ENCODE measurements at places on chromosomes 6 and 20.

GRCh38 chr6:126033696-126034095 is 47.4 kb downstream of the TRMT11 start:
- DNase-seq = no peak

- DNase-seq = peak; percentile 23
These were observed 148.1 kb downstream of the CEBPB start for GRCh38 chr20:50338479-50339391.

GRCh38 chr6:169320013-169320412 is 66.4 kb upstream of the THBS2 start:
- no peak for DNase-seq

- no peak for DNase-seq
These were observed 198.2 kb upstream of the SSTR4 start for GRCh38 chr20:22836877-22837276.

- DNase-seq = no peak
These were observed 218.3 kb upstream of the PRDM1 start for GRCh38 chr6:105867821-105868220.

DNA sequence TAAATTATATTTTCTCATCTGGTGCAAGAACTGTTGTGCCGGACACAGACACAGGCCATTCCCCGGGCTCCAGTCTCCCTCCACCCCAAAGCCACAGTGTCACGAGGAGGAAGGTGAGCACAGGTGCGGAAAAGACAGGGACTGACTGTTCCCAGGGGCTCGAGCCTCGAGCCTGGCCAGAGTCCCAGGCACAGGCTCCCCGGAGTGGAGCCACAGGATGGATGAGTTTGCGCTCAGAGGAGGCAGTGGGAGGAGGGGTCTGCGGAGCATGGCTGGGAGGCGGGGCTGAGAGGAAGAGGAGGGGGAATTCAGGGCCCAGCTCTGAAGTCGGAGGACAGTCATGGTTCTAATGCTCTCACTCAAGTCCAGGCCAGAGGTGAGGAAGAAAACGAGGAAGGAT is 284.8 kb downstream of the SMOC2 start:
- DNase-seq = no peak

- no peak for DNase-seq
These were observed 455.1 kb upstream of the HSF2 start for GRCh38 chr6:121944354-121944753.

- no peak for DNase-seq
These were observed 7.8 kb downstream of the PTGIS start for GRCh38 chr20:49560186-49560585.

- DNase-seq = no peak
These were observed 134.4 kb upstream of the TMEM170B start for GRCh38 chr6:11403035-11403601.

DNA sequence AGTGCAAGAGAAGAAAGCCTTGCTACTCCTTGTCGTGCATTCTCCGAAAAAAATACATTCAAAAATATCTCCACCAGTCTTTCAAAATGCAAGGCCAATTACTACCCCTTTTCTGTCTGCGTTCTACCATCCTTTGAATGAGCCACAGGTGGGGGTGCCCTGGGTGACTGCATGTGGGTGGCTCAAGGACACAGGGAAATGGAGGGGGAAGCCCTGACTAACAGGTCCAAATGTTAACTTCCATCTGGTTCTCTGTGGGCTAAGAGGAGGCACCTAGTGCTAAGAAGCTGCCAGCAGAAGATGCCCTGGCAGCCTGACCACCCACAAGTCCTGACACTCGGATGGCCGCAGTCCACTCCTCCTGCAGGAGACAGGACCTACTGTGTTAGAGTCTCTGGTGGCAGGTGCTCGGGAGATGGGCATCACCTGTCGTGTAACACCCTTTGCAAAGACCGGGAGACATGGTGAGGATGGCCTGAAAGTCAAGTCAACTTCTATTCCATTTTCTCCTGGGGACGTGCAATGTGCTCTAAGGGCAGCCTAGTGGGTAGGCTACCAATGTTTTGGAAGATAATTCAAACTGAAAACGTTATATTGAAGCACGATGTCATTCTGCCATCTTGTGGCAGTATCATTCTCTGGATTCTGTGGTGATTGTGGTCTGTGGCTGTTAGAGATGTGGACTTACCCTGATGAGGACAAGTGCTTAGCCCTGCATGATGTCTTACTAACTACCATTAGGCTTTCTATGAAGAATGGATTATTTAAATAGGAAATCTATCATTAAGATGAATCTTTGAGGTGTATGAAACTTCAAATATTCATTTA is 27.4 kb upstream of the IGF2R start:
- DNase-seq = peak; percentile 23

DNA sequence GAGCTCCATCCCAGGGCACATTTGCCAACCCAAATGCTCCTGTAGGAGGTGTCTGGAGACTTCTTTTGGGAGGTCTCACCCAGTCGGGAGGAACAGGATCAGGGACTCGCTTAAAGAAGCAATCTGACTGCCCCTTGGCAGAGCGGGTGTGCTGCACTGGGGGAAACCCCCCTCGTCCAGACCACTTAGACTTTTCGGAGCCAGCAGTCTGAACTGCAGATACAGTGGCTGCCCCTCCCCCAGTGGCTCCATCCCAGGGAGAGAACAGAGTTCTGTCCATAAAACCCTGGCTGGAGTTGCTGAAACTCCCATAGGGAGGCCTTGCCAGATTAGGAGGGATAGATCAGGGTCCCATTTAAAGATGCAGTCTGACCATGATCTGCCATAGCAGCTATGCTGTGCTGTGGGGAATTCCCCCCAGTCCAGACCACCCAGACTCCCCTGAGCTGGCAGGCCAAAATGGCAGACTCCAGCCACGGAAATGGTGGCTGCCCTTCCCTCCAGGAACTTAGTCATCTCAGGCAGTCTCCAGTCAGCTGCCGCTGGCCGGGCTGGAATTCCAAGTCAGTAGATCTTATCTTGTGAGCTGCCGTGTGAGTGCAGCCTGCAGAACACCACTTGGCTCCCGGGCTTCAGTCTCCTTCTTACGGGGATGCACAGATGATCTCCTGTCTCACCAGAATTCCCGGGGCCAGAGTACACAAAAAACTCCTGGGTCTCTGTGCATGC is 278.1 kb upstream of the SASH1 start:
- DNase-seq = no peak

DNA sequence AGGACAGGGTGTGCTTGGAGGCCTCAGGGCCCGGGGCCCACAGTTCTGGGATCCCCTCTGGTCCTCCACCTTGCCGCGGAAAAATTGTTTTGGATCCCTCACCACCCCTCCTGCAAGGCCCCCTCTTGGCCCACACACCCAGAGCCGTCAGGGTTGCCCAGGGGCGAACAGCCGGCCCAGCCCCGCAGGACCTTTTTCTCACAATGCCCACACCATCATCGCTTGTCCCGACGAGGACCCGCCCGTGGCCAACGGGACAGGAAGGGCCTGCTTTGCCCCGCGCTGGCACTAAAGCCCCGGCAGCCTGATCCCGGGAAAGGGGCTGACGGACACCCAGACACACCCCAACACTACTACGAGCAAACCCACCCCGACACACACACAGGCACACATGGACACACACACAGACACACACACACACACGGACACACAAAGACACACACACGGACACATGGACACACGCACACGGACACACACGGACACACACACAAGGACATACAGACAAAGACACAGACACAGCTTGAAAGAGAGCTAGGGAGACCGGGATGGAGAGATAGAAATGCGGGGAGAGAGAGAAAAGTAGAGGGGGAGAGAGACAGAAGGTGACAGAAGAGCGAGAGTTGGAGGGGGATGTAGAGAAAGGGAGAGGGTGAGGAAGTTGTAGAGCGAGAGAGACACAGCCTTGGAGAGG is 1493.5 kb upstream of the DEFB115 start:
- no peak for DNase-seq

DNA sequence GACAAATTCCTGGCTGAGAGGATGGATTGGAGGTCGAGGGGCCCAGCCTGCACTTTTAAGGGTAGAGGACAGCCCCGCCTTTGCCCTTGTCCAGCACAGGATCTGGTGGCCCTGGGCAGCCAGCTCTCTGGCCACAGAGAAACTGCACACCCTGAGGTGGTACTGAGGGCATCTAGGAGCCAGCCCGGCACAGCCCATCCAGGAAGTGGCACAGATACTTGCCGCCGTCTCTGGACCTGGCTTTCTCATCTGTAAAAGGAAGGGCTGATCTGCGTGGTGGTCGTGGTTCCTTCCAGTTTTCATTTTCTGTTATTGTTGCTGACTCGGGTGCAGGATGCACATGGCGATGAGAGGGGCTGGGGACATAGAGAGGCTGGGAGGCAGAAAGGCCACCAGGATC is 16.0 kb upstream of the SLC22A7 start:
- no peak for DNase-seq

- no peak for DNase-seq
These were observed 242.7 kb downstream of the CLIC5 start for GRCh38 chr6:45772886-45773495.

GRCh38 chr6:92763680-92764079 is 655.7 kb downstream of the EPHA7 start:
- DNase-seq = no peak

GRCh38 chr6:16163066-16163465 is 34.2 kb downstream of the MYLIP start:
- DNase-seq = no peak

All from activated T-cell treated with anti-CD3 and anti-CD28 coated beads, Interleukin-2, amount 50 U/mL, for 1 hour (primary cell).